ENCODE measurements at places on chromosomes 12 and 14. TPM values are rescaled to one million over a fixed set of nuclear protein-coding genes. Genes with fewer than 3 reads are reported as not detected.

The RAB15 gene
- 5.4 TPM for total RNA-seq

The SERPINA1 gene
- 43.7 TPM for total RNA-seq

The GDF3 gene
- not detected for total RNA-seq

The TM9SF1 gene
- 29.5 TPM for total RNA-seq

The SIX1 gene
- total RNA-seq: not detected

The ITGB7 gene
- 29.5 TPM for total RNA-seq

Data from stomach (tissue), 19 donors.